ENCODE measurements at places on chromosomes 3 and 15.

GRCh38 chr3:110015231-110015963 lies 678.1 kb upstream of the DPPA4 start:
- no peak for DNase-seq

DNA sequence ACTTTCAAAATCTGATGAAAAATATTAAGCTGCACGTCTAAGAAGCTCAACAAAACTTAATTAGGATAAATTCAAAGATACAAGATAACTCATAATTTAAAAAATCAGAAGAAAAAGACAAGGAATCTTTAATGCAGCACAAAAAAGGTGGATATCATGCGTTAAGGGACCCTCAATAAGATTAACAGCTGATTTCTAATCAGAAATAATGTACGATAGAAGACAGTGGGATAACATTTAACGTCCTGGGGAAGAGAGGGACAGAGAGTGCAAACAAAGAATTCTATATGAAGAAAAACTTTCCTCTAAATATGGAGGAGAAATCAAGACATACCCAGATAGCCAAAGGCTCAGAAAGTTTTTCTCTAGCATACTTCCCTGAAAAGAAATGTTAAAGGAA lies 519.5 kb downstream of the PYDC2 start:
- DNase-seq: no peak

GRCh38 chr3:12707449-12707848 lies 43.5 kb upstream of the RAF1 start:
- DNase-seq: no peak

GRCh38 chr3:128348805-128349531 lies 117.7 kb downstream of the DNAJB8 start:
- no peak for DNase-seq

DNA sequence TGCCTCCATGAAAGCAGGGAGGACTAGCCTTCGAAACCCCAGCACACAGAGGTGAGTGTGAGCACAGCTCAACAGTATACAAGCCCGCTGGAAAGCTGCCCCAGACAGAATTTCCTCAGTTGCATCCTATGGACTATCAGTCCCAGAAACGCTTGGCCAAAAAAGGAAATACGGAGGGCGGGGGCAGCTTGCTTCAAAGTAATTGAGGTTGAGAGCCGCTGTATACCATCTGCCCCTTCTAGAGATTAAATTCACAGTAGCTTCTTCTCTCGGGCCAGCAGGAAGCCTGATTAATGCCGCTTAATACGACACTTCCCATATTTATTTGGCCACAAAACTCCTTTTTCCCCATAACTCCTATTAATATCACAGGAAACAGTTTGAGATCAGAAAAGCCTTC lies 88.7 kb downstream of the LIPC start:
- no peak for DNase-seq

DNA sequence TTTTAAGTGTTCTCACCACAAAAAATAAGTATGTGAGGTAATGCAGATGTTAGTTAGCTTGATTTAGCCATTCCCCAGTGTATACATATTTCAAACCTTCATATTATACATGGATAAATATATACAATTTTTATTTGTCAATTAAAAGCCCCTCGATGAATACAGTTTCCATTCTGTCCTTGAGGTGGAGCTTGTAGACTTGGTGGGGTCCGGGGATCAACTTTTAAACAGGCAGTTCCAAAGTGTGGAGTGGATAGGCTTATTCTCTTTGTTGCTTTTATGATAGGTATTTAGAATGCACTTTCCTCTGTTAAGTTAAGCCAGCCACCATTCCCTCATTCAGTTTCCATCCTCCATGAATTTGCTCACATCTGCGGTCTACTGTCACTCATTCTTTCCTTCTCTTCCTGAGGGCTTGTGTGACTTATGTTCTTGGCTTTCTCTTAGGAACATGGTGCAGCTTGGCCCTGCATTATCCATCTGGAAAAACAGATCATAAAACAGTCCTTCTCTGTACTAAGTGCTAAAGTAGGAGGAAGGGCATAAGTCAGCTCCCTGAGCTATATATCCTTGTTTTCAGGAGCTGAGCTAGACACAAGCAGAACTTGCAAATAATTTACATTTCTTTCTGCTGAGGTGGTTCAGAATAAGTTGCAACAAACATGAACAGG lies 149.1 kb downstream of the NFKBIZ start:
- no peak for DNase-seq

- DNase-seq: no peak
Observed at GRCh38 chr3:18886331-18886730, 262.0 kb upstream of the KCNH8 start.

- no peak for DNase-seq
Observed at GRCh38 chr3:49668861-49669260, 5.3 kb upstream of the APEH start.

- DNase-seq: no peak
Observed at GRCh38 chr3:183782576-183783276, 42.7 kb downstream of the MAP6D1 start.

- DNase-seq: no peak
Observed at GRCh38 chr3:66747261-66747660, 246.4 kb upstream of the LRIG1 start.

- no peak for DNase-seq
Observed at GRCh38 chr3:39106851-39107387, 508 bp downstream of the GORASP1 start.

DNA sequence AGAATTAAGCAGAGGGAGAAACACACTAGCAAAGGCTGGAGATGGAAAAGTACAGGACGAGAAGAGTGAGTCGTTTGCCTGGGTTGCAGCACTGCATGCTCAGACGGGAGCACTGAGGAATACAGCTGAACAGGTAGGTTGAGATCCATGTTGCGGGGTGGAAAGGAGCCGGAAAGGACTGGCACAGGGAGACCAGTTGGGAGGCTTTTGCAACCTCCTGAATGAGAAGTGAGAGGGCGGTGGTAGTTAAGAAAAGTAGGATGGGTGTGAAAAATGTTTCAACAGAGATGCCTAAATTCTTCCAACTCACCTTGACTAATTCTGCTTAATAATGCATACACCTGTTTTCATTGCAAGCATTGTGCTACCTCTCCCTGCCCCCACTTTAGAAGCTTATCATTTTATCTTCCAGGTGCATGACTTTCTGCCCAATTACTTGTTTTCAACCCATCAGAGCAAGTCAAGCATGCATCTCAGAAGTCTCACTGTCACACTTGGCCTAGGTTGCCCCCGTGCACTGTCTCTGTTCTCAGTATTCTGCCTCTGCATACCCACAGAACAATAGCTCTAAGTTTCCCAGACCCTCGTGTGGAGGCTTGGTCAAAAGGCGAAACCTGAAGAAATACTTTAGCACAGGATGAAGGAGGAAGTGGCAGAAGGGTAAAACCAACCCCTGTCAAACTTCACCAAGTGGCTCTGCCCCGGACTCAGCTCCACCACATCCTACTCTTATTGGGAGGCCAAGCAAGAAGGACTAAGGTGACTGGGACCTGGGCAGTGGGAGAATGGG lies 199.3 kb upstream of the BCL6 start:
- DNase-seq: no peak

DNA sequence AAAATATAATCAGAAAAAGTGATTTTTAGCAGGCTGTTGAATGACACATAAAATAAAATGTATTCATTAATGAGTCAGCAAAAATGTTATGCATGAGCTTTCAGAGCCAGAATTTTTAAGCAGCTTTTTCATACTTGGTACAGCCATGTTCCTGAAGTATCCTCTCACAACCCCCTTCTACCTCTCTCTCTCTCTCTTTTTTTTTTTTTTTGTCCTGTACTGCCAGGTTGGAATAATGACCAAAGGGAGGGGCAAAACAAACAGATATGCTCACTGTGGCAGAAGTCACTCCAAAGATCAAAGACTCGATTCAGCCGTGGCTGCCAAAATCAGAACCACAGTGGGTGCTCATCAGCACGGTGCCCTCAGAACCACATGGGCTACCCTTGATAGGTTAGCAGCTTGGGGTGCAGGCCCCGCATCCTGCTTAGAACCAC lies 383.0 kb downstream of the ZBTB20 start:
- no peak for DNase-seq

- DNase-seq: no peak
Observed at GRCh38 chr15:72338617-72339321, 18.8 kb upstream of the CELF6 start.

DNA sequence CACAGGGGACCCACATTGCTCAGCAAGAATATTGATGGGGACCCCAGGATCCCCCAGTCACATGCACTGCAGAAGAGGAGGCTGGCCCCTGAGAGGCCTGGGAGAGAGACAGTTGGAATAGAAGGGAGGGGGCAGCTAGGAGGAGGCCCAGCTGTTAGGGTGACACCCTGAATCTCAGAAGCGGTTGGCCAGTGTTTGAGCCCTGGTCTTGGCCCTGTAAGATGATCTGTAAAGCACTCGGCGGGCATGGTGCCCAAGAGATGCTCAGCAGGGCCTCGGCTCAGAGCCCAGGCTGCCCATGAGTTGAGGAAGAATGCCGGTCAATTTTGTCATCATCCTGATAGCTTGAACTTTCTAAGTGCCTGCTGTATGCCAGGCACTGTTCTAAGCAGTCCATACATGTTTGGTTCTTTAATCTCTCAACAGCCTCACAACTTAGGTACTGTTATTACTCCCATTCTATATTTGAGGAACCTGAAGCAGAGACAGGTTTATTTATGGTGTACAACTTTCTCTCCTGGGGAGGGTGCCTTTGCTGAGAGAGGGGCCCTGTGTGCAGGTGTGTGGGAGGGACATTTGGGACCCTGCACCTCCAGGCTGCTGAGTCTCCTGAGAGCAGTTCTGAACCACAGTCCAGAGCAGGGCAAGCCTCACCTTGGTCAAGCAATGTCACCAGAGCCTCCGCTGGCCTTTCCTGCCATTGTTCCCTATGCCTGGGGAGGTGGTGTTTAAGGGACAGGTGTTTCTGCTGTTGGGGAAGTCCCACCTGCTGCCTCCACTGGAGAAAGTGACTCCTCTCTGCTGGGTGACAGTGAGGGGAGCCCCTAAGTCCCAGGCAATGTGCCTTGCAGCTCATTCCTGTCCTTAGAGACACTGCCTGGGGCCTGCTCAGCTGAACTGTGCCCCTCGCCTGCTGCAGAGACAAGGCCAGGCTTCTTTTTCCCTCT lies 26.0 kb downstream of the SLC6A6 start:
- no peak for DNase-seq

DNA sequence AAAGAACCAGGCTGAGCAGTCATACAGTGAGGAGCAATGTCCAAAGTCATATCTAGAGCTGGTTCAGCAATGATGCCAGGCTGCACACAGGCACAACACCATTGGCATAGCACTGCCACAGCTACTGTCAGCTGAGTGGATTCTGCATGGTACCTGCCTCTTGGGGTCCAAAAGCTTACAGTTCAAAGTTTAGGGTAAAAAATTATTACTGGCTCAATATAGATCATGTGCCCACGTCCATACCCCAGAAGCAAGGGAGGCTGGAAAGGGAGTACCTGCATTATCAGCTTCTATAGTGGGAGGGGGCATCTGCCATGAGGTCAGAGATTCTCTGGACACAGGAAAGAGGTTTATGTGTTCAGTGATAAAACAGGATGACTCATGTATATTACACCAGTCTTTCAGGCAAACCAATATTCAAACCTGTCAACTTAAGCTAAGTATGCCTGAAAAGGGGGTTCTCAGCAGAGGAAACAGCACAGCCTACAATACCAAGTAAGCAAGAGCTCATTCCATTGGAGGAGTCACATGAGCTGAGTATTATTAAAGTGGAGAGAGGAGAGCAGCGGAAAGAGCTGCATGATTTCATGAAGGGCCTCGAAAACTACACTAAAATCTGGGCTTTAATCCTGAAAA lies 99.0 kb downstream of the ANO10 start:
- no peak for DNase-seq

DNA sequence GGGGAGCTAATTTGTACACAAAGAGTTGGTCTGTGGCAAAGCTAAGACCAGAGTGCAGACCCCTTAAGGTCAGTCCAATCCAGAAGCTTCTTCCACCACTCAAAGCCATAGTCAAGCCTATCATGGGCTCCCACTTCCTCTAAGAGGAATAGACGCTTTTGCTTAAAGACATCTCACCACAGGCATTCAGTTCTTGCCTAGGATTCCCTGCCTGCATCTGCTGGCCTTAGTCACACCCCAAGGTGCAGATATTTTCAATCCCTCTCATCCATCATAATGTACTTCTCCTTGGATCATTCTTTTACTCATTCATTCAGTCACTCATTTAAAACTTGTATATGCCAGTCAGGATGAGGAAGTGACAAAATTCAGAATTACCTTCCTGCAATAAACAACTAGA lies 179.6 kb upstream of the STT3B start:
- DNase-seq: no peak

DNA sequence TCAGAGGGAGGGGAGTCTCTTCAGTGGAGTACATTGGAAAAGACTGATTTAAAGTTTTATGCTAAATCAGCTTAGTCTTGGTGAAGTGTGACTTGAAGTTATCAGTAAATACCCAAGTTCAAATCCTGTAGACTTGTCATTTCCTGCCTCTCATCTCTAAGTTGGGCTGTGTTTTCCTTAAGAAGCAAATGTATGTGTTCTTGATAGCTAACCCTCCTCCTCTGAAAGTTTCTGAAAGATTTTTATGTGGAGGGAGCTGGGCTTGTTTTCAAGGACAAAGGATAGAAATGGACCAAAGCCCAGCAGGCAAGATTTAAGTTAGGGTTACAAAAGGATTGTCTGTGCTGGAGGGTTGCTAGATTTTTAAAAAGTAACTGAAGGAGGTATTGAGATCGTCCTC lies 4.2 kb downstream of the MAPKBP1 start:
- no peak for DNase-seq

GRCh38 chr3:52890735-52891134 lies 6.6 kb downstream of the STIMATE start:
- no peak for DNase-seq

DNA sequence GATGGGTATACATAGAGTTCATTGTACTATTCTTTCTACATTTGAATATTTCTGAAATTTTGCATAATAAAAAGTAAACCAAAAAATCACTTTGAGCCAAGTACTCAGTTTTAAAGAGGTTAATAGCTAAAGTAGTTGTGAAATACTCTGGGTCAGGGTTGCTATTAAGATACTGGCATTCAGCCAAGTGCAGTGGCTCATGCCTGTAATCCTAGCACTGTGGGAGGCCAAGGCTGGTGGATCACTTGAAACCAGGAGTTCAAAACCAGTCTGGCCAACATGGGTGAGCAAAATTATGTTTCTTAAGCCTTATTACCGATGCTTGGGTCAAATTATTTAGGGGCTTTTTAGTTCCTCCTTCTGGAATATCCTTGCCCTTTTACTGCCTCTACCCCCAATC lies 122.0 kb upstream of the MELTF start:
- no peak for DNase-seq

DNA sequence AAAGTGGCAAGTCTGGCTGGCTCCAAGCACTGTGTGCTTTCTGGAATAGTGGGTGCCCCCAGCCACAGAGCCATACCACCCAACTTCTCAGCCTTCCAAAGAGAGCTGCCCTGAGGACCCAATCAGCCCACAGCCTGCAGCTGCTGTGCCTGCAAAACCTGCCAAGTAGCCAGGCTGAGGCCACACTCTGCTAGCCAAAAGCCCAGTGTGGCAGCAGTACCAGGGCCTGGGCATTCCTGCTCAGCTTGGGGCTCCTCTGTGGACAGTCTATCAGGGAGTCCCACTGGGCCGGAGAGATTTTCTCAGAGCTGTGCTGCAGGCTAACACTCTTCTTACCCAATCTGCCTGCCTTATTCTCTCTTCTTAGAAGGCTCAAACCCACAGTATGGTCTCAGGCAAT lies 136.5 kb downstream of the TPRA1 start:
- DNase-seq: no peak
